ENCODE measurements at places on chromosomes 3 and 15.

DNA sequence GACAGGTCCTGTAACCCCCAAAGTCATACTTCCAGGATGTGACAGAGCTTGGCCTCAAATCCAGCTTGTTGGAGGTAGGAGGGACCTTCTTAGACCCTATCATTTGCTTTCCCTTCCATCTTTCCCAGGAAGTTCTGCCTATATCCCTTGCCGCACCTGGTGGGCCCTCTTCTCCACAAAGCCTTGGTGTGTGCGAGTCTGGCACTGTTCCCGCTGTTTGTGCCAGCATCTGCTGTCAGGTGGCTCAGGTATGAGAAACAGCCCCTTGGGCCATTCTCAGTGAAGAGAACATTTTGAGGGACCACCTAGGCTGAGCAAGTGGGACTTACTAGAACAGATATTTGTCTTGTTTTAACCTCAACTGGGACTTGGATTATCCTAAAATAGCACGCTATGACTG is 1.3 kb downstream of the IL17RE start:
- DNase-seq, result no peak

DNA sequence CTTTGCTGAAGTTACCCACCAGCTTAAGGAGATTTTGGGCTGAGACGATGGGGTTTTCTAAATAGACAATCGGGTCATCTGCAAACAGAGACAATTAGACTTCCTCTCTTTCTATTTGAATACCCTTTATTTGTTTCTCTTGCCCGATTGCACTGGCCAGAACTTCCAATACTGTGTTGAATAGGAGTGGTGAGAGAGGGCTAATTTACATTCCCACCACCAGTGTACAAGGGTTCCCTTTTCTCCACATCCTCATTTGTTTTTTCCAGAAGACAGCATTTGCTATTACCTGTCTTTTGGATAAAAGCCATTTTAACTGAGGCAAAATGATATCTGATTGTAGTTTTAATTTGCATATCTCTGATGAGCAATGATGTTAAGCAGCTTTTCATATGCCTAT is 329.9 kb upstream of the TPRG1 start:
- no peak for DNase-seq

- DNase-seq, result no peak
Measured at GRCh38 chr3:191372122-191372521, 41.8 kb upstream of the UTS2B start.

DNA sequence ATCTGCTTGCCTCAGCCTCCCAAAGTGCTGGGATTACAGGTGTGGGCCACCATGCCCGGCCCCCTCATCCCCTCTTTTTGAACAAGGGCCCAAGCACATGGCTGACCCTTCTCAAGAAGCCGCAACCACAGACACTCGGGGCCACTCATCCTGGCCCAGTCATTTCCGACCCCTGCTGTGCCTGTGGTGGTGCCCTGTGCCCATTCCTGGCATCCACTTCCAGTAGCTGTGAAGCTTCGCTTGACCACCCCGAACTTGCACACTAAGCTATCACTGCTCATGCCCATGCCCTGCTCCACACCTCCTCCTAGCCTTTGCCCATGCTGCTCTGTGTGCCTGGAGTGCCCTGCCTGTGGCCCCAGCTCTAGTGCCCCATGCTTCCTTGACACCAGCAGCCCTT is 8.3 kb downstream of the TMEM44 start:
- DNase-seq, result no peak

DNA sequence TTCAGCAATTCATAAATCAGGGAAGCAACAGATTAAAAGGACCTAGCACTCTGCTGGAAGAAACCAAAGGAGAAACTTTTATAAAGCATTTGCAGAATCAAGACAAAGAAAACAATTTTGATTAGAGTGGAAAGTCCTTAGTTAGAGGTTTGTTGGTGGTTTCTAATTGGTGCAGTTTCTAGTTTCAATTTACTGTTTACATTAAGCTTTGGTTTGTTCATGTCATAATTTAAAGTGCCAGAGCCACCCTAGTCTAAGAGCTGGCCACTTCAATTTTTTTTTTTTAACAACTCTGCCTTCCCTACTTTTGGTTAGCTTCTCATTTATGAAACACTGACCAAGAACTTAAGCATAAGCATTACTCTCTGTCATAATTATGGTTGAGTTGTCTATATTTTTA is 1428.2 kb upstream of the GBE1 start:
- no peak for DNase-seq

DNA sequence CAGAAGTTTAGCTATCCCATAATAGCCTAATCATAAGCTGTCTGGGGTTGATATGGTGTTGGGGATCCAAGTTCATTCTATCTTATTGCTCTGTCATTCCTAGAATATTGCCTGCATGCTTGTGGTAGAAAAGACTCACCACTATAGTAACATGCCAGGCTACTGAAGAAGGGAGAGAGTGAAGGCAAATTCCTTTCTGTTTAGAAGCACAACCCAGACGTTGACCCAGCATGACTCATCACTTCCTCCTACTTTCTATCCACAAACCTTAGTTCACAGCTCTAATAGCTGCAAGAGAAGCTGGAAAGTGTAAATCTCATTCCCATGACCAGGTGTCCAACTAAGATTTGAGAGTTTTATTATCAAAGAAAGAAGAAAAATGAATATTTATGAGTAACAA is 57.8 kb upstream of the NMD3 start:
- no peak for DNase-seq

GRCh38 chr3:22969276-22969675 is 233.9 kb upstream of the UBE2E2 start:
- DNase-seq, result no peak

GRCh38 chr15:77904901-77905300 is 172.6 kb downstream of the TBC1D2B start:
- no peak for DNase-seq
